ENCODE measurements at places on chromosomes 13 and 19. TPM values are rescaled to one million over a fixed set of nuclear protein-coding genes. Genes with fewer than 3 reads are reported as not detected.

GRCh38 chr19:39356073-39356472, 13.9 kb downstream of the SAMD4B start:
- no peak for DNase-seq

DNA sequence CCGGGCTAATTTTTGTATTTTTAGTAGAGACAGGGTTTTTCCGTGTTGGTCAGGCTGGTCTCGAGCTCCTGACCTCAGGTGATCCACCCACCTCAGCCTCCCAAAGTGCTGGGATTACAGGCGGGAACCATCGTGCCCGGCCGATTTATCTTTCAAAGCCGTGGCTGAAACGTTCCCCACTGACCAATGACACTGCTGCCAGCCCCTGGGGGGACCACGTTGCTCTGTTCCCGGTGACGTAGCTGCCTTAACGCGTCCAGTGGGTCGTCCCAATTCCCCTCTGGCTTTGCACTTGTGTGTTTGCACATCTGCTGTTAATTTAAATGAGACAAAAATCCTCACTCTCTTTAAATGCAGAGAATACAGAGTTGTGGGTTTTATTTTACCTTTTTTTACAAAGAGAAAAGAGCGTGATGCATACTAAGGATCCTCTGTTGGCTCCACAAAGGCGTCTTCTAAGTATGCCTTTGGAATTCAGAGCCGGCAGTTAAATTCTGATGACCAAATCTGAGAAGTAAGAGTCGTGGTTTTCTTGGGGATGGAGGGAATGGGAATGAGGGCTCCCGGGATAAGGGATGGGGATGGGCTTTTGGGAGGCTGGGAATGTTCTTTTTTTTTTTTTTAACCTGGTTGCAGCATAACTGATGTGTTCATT, 18.6 kb upstream of the LMTK3 start:
- no peak for DNase-seq

DNA sequence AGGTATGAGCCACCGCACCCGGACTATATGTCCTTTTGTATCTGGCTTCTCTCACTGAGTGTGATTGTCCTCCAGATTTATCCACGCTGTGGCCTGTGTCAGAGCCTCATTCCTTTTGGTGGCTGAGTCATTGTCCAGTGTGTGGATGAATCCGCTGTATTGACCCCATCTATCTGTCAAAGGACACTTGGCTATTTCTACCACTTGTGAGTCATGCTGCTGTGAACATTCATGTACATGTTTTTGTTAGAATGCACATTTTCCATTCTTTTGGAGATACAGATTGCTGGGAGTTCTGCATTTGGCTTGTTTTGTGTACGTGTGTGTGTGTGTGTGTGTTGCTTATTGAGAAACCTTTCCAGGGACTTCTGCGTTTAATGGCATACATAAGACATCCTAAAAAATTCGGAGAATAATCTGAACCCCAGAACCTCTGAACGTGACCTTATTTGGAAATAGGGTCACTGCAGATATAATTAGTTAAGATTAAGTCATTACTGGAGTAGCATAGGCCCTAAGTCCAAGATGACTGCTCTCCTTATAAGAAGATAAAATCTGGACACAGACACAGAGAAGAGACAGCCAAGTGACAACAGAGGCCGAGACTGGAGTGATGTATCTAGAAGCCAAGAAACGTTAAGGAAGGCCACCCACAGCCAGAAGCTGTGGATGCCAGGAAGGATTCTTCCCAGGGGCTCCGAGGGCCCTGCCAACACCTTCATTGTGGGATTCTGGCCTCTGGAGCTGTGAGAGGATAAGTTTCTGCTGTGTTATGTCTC, 4.9 kb upstream of the GIPC3 start:
- no peak for DNase-seq

GRCh38 chr13:33263484-33263883, 22.1 kb downstream of the STARD13 start:
- no peak for DNase-seq

DNA sequence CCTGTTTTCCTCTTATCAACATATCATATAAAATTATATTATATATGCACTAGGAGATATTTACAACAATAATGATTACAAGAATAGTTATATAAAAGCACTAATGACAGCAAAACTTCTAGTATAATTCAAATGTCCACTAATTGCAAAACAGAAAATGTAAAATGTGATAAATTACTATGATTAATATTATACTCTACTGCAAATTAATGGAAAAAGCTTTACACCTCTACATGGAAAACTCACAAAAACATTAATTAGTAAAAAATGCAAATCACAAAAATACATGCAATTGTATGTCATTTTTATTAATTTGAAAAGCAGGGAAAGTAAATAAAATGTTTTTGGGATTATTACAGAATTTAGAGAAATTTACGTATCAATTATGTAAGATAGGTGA, 681.0 kb upstream of the PCDH20 start:
- no peak for DNase-seq

- DNase-seq, result no peak
These were observed 250.2 kb upstream of the SLITRK1 start for GRCh38 chr13:84132491-84132890.

DNA sequence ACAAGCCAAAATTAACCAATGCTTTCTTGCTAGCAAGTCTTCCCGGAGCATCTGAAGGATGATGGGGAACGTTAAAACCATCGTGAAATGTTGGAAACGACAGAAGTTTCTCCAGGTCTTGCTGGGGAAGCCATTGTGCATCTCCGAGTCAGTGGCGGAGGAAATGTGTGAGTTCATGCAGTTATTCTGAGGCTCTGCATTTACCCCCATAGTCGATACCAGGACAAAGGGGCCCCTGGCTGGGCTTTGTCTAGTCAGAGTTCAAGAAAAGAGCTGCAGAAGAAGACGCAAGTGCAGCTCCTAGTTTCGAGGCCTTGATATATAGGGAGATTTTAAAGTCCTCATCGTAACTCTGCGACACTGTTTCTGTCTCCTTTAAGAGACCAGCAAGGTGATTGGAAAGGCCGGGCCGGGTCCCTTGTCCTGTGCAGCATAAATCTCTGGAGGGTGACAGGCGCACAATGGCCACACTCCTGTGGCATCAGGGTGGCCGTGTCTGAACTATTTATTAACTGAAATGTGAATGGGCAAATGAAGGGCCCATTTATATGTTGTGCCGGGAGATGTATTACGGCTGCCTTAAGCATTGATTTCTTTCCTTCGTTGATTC, 172.0 kb downstream of the TEX29 start:
- no peak for DNase-seq

- DNase-seq, result no peak
These were observed 67.1 kb downstream of the STARD13 start for GRCh38 chr13:33218426-33218825.

DNA sequence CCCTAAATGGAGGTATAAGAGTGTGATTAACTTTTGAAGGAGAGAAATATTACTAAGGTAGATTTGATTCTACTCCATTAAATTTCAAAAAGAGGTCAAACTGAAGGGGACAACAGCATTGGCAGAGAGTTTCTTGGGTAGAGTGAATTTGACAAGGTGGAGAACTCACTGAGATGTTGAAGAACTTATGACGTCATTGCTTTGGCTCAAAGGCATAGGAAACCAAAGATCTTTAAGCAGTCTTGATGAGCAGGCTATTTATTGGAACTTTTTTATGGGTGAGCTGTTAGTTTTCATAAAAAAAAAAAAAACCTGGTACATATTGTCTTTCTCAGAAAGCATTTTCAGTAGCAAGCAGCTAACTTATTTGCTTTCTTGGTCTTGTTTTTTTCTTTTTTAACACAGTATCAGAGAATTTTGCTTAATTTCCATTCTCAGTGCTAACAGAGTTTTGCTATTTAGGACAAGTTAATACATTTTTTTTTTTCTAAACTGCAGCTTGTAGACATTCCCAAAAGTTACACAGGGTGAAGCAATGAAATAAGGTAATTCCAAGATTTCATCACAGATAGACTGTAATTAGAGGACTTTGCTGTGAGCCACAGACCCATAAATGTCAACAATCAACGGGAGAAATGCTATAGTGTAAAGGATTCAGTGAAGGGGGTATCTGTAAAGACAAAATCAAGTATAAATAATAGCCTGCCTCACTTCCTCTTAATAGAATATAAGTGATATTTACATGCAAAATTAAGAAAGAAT, 412.2 kb upstream of the KLHL1 start:
- DNase-seq, result no peak

GRCh38 chr13:96044238-96044637, 9.0 kb downstream of the UGGT2 start:
- no peak for DNase-seq

GRCh38 chr13:103187721-103188156, 121.5 kb upstream of the SLC10A2 start:
- DNase-seq, result no peak

The SGCG gene
- total RNA-seq, result not detected

The TJP3 gene
- 297 TPM for total RNA-seq

The OR10H2 gene
- not detected for total RNA-seq

The ZNF536 gene
- 2.5 TPM for total RNA-seq

All from left colon (tissue), 2 donors.